ENCODE measurements at places on chromosomes 11 and 22. TPM values are rescaled to one million over a fixed set of nuclear protein-coding genes. Genes with fewer than 3 reads are reported as not detected.

ALDH3B1 gene
- total RNA-seq, result 61.7 TPM

OPCML gene
- not detected for total RNA-seq

TTC36 gene
- not detected for total RNA-seq

ZDHHC8 gene
- total RNA-seq, result 19.6 TPM

IGHMBP2 gene
- total RNA-seq, result 7.8 TPM

PHOX2A gene
- total RNA-seq, result not detected

DGCR6 gene
- total RNA-seq, result not detected

ADM2 gene
- 20.2 TPM for total RNA-seq

IGF2 gene
- 17.6 TPM for total RNA-seq

RAG1 gene
- total RNA-seq, result 0.89 TPM

GAS2L1 gene
- total RNA-seq, result 47.1 TPM

FOXRED2 gene
- 5.0 TPM for total RNA-seq

C22orf31 gene
- not detected for total RNA-seq

BRSK2 gene
- total RNA-seq, result not detected

INPP5J gene
- 0.86 TPM for total RNA-seq

CNGA4 gene
- not detected for total RNA-seq

MFNG gene
- total RNA-seq, result not detected

NRGN gene
- total RNA-seq, result 11.5 TPM

ARHGAP1 gene
- total RNA-seq, result 44.1 TPM

OR2AG1 gene
- total RNA-seq, result not detected

TRIM66 gene
- 3.2 TPM for total RNA-seq

EML3 gene
- 17.0 TPM for total RNA-seq

VPREB1 gene
- total RNA-seq, result not detected

RIMBP3C gene
- not detected for total RNA-seq

TEX12 gene
- not detected for total RNA-seq

FAM111A gene
- total RNA-seq, result 23.6 TPM

LRRC56 gene
- total RNA-seq, result 1.4 TPM

DDI1 gene
- total RNA-seq, result not detected
